Femur (tissue), 1 donor: ENCODE measurements at places on chromosomes 7 and 10.
A peak's percentile ranks its signal among the peaks of the same experiment; 100 is the strongest.

DNA sequence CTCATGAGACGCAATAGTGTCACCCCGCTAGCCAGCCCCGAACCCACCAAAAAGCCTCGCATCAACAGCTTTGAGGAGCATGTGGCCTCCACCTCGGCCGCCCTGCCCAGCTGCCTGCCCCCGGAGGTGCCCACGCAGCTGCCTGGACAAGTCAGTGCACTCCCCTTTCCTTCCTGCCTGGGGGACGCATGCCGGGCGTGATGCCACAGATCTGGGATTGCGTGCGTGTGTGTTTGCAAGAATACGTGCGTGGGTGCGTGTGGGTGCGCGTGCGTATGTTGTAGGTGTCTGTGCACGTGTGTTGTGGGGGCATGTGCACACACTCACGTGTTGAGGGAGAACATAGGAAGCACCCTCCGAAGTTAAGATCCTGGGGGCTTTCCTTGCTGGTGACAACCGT, 23.5 kb downstream of the PFKFB3 start:
- DNase-seq = no peak

- DNase-seq = no peak
These were observed 222.8 kb downstream of the PTN start for GRCh38 chr7:137120690-137121089.

- DNase-seq = no peak
These were observed 49.9 kb downstream of the DNAJC1 start for GRCh38 chr10:21953585-21954057.

DNA sequence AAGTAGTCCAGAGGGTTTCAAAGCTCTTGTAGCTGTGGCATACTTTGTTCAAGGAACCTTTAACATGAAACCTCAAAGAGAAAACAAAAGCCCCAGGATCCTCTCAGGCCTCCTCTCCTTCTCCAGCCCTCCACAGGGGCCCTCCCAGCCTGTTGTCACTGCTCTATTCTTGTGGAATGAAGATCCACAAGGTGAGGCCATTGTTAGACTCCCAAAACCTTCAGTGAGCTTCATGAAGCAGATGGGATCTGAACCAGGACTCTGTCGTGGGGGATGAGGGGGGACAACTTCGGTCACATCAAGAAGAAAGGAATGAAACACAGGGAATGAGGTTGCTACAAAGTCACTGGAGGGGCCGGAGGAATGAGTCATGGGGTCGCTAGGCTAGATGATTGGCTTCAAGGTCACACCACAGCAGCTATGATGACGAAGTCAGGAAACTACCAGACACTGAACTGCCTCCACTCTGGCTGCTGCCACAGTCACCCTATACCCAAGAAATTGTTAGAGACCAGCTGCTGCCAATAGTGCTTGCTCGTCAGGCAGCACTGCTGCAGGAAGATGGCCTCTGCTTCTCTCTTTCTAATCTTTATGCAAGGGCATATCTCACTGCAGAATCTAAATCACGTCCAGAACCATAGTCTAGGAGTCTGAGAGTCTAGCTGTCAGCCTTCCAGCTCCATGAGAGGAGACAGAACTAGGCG, 208.8 kb downstream of the HIBADH start:
- no peak for DNase-seq

- DNase-seq = no peak
These were observed 103.6 kb downstream of the AHR start for GRCh38 chr7:17401791-17402627.

DNA sequence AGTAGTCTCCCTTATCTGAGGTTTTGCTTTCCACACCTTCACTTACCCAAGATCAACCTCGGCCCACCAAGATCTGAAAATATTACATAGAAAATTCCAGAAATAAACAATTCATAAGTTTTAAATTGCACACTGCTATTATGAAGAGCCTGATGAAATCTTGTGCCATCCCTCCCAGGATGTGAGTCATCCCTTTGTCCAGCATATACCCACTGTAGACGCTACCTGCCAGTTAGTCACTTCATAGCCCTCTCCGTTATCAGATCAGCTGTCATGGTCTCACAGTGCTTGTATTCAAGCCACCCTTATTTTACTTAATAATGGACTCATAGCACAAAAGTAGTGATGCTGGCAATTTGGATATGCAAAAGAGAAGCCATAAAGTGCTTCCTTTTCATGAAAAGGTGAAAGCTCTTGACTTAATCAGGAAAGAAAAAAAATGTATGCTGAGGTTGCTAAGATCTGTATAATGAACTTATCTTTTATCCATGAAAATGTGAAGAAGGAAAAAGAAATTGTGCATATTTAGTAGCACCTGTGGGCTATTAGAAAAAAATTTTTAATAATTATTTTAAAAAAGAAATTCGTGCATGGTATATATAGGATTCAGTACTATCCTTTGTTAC, 9.8 kb upstream of the MRPS16 start:
- no peak for DNase-seq

GRCh38 chr10:4326647-4327046, 499.4 kb upstream of the AKR1E2 start:
- DNase-seq = no peak

DNA sequence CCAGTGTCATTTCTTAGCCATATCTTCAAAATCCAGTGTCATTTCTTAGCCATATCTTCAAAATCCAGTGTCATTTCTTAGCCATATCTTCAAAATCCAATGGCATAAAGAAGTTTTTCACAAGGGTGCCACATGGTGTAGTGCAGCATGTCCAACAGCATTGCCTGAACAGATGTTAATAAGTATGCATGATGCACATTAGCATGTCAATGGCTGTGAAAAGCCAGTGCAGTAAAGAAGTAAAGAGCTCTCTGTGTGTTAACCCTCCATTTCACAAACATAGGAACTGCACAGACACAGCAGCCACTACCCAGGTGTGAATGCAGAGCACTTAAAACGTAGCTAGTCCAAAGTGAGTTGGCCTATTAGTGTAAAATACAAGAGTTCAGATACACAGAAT, 89.8 kb downstream of the GNAI1 start:
- DNase-seq = no peak

DNA sequence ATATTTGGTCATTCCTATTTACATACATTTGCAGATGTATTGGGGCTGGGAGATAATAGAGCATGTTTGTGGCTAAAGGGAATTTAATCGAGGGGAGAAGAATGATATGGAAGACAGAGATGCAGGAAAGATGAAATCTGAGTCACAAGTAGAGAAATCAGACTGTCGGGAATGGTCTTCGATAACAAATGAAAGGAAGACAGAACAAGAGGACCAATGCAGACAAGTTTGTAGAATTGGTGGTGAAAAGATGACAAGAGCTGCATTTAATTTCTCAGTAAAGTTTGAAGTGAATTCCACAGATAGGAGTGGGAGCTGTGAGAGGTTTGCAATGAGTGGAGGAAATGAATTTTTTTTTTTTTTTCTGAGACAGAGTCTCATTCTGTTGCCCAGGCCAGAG, 60.0 kb downstream of the BRAF start:
- no peak for DNase-seq

DNA sequence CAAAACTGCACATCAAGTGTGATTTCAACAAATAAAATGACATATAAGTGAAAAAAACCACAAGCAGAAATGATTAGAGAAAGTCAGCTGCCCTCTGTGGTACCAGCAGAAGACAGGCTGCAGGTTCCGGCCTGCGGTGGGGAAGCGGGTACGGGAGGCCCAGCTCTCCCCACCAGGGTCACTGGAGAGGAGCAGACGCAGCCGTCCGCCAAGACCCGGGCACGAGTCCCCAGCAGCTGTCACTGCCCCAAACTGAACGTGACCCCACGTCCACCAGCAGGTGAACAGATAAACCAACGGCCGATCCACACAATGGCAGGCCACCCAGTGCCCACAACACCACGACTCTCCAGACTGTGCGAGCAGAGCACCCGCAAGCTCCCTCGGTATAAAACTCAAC, 16.1 kb upstream of the MICALL2 start:
- DNase-seq = no peak

DNA sequence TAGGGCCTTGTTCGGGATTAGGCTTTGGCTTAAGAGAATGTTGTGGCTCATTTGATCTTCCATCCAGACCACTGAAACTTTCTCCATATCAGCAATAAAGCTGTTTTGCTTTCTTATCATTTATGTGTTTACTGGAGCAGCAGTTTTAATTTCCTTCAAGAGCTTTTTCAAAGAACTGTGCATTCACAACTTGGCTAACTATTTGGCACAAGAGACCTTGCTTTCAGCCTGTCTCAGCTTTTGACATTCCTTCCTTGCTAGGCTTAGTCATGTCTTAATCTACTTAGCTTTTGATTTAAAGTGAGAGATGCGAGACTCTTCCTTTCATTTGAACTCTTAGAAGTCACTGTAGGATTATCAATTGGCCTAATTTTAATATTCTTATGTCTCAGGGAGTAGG, 19.1 kb upstream of the AKR1B1 start:
- no peak for DNase-seq

GRCh38 chr7:140883378-140883777, 41.4 kb downstream of the BRAF start:
- DNase-seq = no peak

- no peak for DNase-seq
These were observed 234.1 kb downstream of the AUTS2 start for GRCh38 chr7:69832356-69832755.

- no peak for DNase-seq
These were observed 84.4 kb upstream of the EFCAB10 start for GRCh38 chr7:105665684-105666083.

DNA sequence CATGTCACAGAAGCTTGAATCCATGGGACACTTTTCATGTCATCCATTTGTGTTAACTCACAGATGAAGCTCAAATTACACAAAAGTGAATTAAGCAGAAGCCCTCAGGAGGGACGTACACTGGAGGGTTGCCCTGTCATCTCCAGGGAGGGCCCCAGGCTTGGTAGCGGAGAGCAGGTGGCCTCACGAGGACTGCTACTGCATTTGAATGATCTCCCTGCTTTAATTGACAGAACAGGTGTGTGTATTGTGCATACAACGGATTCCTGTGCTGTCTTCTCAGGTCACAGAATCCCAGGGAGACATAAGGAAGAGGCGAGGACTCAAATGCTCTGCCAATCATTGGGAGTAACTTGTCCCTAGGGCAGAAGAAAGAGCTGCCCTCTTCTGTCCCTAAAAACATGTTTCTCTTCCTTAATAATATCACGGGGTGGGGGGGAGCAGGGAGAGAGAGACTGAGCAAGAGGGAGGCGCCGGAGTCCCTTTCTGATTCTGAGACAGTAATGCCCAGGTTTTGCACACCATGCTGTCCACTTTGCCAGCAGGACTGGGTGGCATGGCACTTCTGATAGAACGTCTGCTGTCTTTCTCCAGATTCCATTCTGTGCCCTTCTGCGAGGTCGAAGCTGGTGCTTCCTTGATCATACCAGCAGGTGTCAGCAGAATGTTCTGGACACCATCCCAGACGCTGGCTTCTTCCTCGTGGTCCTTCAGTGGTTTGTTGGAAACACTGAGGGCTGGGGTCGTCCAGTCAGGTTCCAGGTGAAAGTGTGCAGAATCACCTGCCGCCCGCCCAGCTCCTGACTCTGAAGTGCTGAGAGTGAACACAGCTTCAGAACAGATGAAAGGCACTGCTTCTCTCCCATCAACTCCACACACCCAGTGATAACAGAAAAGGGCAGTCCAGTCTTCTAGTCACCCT, 26.2 kb upstream of the RASGEF1A start:
- peak; percentile 61 for DNase-seq

DNA sequence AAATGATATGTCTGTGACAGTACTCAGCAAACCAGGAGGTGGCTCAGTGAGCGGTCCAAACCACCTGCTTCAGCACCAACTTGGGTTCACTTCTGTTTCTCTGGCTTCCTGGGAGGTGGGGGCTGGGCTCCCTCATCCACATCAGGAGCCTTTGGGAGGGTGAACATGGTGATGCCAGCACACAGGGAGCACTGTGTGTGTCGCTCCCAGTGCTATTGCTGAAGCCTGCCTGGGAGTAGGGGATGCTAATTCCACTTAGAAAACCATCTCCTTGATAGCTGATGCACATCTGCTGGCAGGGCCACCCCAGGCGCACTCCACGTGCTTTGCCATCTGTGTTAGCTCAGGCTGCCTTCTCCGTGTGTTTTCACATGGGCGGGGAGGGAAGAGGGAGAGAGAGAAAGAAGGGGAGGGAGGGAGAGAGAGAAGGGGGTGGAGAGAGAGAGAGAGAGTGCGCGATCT, 58.0 kb downstream of the RAMP3 start:
- DNase-seq = no peak

GRCh38 chr10:23927576-23928325, 281.2 kb upstream of the KIAA1217 start:
- peak; percentile 66 for DNase-seq

DNA sequence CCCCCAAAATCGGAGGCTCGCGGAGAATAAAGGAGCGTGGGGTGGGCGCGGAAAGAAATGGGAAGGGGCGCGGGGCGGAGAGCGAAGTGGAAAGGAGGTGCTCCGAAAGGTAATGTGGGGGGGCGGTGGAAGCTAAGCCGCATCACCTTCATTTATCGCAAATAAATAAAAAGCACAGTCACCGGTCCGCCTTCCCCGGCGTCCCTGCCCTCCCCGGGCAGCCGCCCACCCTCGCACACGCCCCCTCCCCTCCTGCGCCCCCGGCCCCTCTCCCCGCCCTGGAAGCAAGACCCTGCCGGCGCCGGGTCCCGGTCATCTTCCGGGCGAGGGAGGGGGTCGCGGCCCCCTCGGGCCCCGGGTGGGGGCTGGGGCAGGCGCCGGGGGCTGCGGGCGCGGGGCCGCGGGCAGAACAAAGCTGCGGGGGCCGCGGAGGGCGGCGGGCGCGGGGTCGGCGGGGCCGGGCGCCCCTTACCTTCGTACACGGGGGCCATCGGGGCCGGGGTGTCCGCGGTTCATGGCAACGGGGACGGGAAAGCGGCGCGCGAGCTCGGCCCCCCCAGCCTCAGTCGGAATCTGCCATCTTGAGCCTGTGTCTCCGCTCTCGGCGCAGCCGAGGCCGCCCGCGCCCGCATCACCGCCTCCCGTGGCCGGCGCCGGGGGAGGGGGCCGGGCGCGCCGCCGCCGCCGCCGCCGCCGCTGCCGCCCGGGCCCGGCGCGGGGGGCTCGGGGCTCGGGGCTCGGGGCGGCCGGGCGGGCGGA, 486 bp downstream of the HIPK2 start:
- DNase-seq = peak; percentile 49

GRCh38 chr7:132353936-132354335, 222.3 kb downstream of the PLXNA4 start:
- no peak for DNase-seq

DNA sequence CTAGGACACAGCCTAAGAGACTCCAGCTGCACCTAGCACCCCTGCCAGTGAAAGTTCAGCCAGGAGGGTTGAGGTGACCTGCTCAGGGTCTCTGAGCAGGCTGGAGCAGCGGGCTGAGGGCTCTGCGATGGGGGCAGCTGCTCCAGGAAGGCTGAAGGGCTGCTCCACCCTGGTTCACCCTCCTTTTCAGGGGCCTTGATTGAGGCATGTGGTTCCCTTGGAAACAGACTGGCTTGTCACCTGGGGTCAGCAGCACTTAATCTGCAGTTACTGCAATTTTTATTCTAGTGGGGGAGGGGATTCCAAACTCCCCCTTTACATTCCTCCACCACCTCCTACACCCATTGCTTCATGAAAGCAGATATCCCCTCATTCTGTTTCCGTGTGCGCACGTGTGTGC, 85.3 kb upstream of the UNC5B start:
- no peak for DNase-seq

GRCh38 chr7:129367349-129367699, 66.9 kb upstream of the STRIP2 start:
- DNase-seq = no peak
